ENCODE measurements at places on chromosomes 1 and 21. TPM values are rescaled to one million over a fixed set of nuclear protein-coding genes. Genes with fewer than 3 reads are reported as not detected.

DNA sequence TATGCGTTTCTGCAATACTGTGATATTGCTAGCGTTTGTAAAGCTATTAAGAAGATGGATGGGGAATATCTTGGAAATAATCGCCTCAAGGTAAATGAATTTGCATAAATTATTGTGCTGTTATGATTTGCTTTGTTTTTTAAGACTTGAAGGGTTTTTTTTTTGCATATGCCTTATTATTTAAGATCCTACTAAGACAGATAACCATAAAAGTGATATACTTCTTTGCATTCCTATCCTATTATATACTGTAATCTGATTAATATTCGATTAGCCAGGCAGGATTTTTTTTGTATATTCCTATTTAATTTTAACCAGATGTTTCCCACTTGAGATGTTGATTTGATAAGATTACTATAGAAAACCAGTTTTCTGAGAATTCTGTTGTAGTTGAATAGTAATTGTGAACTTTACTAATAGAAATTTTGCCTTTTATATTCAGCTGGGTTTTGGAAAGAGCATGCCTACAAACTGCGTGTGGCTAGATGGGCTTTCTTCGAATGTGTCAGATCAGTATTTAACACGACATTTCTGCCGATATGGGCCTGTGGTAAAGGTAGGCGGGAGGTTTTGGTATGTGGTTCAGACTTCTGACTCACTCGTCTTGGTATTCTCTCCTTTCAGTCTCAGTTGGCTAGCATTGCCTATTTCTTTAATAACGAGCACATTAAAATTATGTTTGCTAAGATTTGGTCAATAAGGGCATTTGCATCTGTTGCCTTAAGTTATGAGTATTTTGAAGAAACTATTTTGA is 56.8 kb downstream of the ZBTB17 start:
- peak; percentile 89 for DNase-seq

DNA sequence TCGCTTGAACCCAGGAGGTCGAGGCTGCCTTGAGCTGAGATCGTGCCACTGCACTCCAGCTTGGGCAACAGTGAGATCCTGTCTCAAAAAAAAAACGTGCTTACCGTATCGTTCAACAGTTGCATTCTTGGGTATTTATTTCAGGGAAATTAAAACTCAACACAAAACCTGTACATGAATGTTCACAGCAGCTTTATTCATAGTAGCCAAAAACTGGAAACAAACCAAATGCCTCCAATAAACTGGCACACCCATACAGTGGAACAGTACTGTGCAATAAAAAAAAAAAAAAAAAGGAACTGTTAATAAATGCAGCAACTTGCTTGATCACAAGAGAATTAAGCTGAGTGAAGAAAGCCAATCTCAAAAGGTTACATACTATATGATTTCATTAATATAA is 6.7 kb downstream of the KHDRBS1 start:
- DNase-seq: no peak

DNA sequence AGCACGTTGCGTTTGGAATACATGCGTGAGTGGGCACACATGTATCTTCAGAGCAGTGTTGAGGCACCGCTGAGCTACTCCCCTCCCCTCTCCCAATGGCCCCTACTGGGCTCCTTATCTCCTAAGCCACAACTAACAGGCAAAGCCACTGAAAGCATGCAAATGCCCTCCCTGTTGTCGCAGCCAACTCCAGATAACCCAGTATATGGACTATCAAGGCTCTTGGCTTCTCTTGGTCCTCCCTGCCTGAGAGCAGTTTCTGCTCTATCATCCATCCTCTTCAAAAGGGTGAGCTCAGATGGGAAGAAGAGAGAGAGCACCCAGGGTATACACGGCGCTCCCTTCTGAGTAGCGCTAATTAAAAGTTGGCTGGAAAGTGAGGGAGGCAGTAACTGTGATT is 58.5 kb upstream of the CNTN2 start:
- no peak for DNase-seq

GRCh38 chr1:159935305-159935704 is 10.0 kb upstream of the TAGLN2 start:
- DNase-seq: no peak

The NTRK1 gene
- total RNA-seq: 6.7 TPM

Measured in activated CD4-positive, alpha-beta memory T cell treated with anti-CD3 and anti-CD28 coated beads for 36 hours (primary cell).